NCI-H1436 (cell line): ENCODE measurements at places on chromosomes 2 and 18.

- DNase-seq = no peak
These were observed 17.6 kb upstream of the CD28 start for GRCh38 chr2:203688798-203689197.

DNA sequence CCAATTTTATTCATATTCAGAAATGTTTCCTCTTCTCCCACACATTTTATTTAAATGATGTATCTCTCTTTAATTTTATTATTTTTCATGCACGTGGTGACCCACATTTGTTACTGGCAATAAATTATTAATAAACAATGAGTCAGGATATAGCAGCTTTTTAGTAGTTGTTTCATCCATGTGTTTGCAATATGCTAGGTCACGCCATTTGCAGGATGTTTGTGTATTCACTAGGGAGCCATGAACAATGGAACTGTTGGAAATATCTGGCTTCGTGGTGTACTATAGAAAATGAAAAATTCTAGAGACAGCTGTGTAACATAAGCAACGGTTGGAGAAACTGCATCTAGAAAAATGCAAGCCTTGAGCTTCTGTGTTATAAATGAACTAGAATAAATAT, 176.0 kb upstream of the COL3A1 start:
- DNase-seq = no peak

DNA sequence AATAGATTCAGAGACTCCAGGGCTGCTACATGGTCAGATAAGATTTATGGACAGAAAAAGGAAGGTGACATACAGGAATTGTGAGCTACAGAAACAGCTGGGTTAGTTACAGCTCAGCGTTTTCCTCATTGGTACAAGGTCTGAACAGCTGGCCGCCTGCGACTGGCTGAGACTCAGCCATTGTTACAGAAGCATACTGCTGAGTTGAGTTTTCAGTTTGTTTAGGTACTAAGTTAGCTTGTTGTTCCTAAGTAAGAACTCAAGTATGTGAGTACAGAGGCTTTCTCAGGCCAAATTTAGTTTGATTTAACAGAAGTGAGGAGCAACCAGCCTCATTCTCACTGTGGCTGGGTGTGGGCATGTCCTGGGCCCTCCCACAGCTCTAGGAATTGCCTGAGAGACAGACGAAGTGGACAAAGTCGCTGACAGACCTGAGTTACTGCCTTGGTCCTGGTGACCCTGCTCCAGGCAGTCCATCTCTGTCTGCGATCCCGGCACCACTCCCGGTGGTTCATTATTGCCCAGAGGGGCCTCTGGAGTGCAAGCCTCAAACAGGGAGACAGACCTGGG, 27.8 kb upstream of the RHOB start:
- DNase-seq = no peak

- no peak for DNase-seq
These were observed 64.0 kb downstream of the NXPH2 start for GRCh38 chr2:138716183-138716582.

GRCh38 chr2:215635788-215636139, 199.9 kb upstream of the FN1 start:
- no peak for DNase-seq

DNA sequence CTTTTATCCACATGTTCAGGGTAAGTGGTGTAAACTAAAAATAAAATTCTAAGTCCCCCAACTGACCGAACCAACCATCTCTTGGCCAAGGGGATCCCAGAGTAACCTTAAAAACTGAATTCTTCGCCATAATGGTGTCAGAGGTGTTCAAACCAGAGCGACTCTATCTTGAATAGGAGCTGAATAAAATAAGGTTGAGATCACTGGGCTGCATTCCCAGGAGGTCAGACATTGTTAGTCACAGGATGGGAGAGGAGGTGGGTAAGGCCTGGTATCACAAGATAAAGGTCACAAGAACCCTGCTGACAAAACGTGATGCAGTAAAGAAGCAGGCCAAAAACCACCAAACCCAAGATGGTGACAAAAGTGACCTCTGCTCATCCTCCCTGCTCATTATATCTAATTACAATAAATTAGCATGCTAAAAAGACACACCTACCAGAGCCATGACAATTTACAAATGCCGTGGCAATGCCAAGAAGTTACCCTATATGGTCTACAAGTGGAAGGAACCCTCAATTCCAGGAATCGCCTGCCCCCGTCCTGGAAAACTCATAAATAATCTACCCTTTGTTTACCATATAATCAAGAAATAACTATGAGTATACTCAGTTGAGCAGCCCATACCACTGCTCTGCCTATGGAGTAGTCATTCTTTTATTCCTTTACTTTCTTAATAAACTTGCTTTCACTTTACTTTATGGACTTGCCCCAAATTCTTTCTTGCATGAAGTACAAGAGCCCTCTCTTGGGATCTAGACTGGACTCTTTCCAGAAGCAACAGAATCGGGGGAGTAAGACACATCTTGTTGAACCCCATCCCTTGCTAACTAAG, 302.4 kb downstream of the STK39 start:
- no peak for DNase-seq

- no peak for DNase-seq
These were observed 88.1 kb upstream of the AGAP1 start for GRCh38 chr2:235405612-235406361.

- DNase-seq = no peak
These were observed 20.7 kb downstream of the SLC14A2 start for GRCh38 chr18:45635893-45636509.

GRCh38 chr2:183903026-183903425, 695.3 kb upstream of the ZNF804A start:
- DNase-seq = no peak

DNA sequence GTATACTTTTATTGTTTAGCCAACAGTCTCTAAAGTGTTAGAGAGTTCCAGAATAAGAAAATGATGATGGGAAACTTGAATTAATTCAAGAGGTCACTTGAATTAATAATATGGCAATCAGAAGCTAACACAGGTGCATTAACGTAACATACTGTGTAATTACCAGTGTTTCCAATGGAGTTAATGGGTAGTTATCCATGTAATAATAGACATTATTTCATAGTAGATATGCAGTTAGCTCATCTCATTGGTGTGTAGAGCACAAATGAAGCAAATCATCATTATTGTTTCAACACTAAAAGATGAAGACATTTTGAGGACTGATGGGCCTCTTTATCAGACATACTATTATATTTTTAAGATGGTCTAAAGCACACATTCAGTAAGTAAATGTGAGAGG, 460.3 kb upstream of the HNRNPA3 start:
- no peak for DNase-seq

DNA sequence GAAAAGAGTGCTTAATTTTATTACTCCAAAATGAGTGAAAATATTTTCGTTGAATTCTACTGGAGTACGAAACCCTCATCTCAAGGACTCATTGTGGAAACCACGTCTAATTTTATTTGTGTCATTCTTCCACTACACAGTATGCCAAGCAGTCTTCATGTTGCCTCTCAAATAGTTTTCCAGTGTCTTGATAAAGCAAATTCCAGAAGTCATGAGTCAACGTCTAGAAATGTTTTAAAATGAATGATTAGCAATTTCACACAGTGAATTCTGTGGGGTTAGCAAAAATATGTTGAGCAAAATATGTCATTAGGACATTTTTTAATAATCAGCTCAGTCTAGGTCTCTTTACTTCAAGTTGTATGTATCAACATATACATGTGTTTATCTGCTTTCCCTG, 865.5 kb downstream of the DSC3 start:
- DNase-seq = no peak

- no peak for DNase-seq
These were observed 47.2 kb downstream of the SCG2 start for GRCh38 chr2:223554923-223555322.

DNA sequence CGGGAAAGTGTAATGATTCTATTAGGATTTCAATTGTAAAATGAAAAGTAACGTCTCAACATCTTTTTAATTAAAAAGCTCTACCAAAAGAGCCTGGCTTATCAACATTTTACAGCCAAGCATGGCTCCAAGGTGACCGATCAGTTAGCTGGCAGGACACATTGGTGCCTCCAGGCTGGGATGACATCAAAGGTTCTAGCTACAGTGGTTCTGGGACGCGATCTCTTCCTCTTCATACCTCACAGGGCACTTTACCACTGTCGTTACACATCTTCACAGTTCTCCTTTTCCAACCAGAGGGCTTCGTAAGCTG, 693 bp downstream of the ORC2 start:
- DNase-seq = no peak

DNA sequence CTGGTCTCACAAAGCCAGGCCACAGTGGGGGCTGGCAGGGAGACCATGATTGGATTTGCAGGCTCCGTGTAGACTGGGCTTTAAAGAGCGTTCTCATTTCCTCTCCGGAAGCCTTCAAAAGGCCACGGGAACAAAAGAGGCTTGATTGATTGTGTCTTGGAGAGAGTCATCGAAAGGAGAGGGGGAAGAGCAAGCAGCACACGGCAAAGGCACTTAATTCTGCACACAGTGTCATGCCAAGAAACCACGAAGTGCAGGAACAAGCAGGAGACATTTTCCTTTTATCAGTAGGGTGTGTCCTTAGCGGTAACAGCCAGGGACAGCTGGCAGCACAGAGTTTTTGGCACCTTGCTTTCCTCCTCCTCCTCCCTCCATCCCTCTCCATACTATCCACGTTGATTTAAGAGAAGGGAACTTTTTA, 47.7 kb downstream of the GLI2 start:
- DNase-seq = no peak

DNA sequence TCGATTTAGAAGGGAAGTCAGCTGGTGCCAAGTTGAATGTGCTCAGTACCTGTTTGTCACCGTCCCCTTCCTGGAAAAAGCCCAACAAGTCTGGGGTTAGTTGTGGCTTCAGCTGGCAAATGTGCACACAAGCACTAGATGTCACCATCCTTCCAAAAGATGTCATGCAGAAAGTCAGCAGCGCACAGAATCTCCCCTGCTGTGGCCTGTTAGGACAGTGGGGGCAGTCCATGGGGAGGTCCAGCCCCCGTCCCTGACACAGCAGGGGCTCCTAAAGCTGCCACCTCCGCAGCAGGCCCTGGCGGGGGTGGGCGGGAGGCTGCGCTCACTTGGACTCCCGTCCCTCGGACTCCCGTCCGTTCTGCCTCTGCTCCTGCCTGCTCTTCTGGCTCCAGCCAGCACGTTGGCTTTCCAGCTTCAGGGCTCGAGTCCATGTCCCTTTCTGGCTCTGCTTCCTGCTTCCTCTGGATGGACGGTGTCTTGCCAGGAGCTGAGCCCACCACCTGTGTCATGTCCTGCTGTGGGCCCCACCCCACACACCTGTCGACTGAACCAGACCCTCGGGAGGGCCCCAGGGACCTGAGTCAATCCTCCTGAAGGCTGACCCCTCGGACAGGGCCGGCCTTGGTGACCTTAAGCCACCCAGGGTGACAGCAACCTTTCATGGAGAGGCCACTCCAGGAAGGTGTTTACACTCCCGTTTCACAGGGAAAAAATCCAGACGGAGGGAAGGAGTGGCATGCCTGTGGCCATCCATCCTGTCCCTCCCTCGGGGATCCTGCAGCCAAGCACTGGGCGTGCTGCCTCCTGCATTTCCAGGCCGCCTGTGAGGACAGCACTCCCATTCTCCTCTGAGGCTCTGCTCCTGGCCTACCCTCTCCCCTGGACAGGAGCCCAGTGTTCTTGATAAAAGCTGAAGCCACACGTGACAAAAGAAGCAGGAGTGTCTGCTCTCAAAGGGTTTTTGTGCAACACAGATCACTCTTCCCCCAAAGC, 8.5 kb downstream of the RAB17 start:
- peak; percentile 9 for DNase-seq

DNA sequence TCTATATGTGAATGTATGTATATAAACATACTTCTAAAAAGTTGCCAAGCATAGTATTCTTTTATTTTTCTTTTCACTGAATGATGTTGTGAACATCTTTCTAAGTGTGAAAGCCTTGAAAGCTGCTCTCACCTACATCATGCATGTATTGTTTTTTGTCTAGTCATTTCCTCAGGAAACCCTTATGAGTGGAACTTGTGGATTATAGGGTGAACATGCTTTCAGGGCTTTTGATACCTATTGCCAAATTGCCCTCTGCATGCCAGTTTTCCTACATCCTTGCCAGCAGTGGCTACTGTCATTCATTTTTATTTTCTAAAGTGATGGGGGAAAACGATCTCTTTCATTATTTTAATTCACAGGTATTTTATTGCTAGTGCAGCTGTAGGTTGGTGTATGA, 78.3 kb downstream of the ADAM23 start:
- DNase-seq = no peak

DNA sequence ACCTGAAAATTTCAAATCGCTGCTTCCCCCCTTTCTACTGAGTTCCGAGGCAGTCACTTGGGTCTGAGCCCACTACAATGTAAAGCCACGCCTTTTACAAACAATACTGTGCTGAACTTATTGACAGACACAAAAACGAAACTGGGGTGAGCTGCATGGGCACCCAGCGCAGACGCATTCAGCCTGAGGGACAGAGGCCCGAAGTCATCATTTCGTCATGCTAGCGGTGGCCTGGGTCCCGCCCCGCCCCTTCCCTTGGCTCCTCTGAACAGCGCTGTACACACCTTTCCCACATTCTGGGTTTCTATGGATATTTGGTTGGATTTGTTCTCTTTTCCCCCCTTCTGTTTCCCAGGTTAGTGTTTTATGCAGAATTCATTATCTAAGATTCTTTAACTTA, 71.7 kb downstream of the EIPR1 start:
- DNase-seq = no peak

DNA sequence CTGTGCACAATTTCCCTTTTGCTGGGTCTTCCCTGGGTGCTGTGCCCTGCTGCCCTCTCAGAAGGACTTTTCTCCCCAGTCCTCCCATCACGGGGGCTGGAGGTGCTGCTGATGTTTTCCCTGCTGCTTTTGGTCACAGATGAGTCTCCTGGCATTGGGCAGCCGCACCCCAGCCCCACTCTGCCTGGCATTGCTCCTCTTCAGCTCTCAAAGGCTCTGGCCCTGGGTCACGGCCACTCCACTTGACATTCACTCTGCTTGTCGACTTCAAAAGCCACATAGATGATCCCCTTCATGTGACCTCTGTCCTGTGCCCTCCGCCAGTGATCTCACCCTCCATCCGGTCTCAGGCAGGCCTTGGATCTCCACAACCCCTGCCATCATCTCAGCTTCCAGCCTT, 43.6 kb upstream of the IL1RL1 start:
- no peak for DNase-seq

DNA sequence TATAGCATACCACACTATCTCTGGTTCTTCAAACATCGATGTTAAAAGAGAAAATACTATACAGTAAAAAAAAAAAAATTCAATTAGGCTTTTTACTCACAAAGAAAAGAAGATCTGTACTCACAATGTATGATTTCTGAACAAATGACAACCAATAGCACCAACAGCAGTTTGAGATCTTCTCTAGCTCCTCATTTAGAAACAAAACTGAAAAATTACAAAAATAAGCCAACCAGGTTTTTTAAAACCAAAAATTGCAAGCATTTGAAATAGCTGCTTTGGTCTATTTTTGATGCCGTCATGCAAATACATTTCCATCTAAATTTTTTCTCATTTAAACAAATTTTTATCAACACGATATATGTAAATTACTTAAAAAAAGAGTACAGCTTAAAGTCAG, 34.3 kb upstream of the RALBP1 start:
- no peak for DNase-seq

GRCh38 chr2:101617796-101618195, 79.7 kb upstream of the MAP4K4 start:
- no peak for DNase-seq
